ENCODE measurements at places on chromosomes 11 and 22. TPM values are rescaled to one million over a fixed set of nuclear protein-coding genes. Genes with fewer than 3 reads are reported as not detected.

DNA sequence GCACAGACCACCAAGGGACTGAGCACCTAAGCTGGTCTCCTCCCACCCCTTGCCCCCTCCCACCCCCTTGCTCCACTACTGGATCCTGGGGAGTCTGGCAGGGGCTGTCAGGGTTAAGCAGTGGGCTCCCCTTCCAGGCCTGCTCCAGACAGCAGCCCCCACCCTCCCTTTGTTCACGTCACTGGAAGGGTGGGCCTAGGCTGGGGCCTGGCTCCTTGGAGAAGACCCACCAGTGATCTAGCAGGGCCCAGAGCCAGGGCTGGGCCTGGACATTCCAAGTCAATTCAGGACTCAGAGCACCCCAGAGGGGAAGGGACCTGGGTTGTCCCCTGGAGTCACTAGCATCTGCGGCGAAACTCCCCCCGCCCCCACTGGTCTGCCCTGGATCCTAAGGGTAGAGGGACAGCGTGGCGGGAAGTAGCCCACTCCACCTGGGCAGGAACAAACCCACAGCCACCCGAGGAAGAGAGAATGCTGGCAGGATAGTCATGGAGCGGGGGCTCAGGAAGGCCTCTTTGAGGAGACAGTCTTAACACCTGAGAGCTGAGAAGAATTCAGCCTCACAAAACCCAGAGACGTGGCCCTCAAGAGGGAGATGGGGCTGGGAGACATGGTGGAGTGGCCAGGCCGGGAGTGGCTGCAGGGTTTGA, 45.8 kb downstream of the IGLL1 start:
- DNase-seq: no peak

DNA sequence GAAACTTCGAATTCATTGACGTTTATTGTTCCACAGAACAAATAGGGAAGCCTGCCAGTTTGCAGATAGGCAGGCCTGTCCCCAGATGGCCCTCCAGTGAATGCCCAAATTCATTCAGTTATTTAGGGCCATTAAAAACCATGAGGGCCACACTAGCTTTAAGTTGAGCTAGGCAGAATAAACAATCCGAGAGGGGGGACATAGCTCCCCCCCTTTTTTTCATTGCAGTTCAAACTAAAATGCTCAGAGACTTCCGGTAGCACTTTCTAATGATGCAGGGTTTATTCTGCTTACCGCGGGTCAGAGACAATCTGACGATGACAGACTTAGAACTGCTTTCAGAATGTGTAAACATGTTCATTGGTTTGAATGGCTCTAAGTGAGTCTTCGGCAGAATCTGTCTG, 72.0 kb downstream of the ZBTB16 start:
- no peak for DNase-seq

GRCh38 chr11:121889931-121890330, 226.1 kb downstream of the BLID start:
- peak; percentile 83 for DNase-seq

DNA sequence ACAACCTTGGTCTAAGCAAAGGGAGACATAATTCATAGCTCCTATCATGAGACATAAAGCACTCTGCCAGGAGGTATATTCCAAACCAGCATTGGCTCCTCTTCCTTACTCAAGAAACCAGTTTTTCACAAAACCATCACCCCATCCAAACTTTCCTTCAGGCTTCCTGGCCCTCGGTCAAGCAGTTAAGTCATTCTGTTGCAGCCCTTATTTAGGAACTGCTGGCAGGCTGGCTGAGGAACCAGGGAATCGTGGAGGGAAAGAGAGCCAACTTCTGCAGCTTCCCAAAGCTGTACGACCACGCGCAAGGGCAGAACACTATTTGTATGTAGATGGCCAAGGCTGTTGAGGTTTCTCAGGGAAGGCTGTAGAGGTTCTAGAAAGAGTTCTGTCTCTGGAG, 680 bp downstream of the IFT46 start:
- DNase-seq: peak; percentile 84

The C11orf52 gene
- 1.2 TPM for total RNA-seq
